ENCODE measurements at places on chromosomes 5 and 9.

DNA sequence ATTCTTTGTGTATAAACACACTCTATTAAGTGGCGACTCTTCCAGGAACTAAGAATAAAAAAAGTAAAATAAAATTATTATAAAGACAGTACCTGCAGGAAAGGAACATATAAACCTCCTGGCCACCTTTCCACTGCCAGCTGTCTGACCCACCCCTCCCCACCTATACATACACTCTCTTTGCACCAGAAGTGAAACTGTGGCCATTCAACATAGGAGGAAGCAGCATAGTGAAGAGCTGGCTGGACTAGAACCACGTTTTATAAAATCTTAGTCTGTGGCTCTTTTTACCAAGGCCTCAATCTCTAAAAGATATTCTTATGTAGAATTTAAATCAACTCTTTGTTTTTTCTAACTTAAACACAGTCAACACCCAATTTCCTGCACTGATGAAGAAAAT is 289.6 kb downstream of the GABRB2 start:
- DNase-seq, result no peak

DNA sequence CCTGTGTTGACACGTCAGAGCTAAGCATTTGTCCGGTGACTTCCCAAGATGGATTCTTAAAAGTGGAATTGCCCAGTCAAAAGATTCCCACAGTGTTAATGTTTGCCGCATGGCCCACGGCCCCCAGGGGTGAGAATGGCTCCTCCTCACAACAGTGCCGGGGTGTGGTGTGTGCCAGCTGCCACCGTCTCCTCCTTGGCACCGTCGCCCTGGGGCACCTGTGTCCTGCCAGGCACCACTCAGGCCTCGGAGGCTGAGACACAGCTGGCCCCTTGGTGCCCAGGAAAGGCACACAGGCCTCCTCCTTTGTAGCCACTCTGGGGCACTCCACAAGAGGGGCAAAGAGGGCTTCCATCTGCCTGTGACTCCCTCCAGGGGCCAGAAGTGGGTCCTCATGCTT is 4.3 kb downstream of the KCNT1 start:
- DNase-seq, result no peak

DNA sequence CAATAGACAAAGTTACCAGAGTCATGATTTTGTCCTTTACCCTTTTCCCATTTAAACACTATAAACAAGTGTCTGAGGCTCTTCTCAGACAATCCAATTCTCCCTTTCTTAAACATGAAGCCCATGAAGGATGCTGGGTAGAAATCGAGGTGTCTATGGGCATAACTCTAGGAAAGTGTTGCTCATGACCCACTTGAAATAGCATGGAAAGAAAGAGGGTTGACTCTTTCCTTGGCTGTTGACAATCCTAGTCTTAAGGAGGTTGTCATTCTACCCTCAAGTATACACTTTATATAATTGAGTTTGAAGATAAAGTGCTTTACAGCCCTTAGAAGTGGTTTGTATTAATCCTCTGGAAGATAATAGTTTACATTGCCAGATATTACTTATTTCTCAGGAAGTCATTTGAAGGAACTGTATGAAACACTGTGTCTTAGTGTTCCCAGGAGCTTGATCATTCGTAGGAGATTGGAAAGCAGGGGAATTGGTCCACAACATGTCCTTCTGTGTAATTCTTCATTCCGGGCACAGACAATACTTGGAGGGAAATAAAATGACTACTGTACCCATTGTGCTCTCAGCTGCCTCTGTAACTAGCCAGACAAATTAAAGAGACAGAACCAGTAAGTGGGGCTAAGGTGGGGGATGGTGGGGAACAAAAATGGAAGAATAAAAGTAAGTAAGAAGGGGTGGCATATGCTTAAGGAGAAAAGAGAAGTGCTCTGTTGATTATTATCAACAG is 1078.3 kb upstream of the DMAC1 start:
- no peak for DNase-seq

- DNase-seq, result peak; percentile 27
These were observed 37.3 kb downstream of the FBXW2 start for GRCh38 chr9:120755810-120756434.

GRCh38 chr5:179224741-179225140 is 120.5 kb downstream of the ADAMTS2 start:
- DNase-seq, result no peak

- no peak for DNase-seq
These were observed 11.9 kb downstream of the SMIM23 start for GRCh38 chr5:171797543-171797942.

DNA sequence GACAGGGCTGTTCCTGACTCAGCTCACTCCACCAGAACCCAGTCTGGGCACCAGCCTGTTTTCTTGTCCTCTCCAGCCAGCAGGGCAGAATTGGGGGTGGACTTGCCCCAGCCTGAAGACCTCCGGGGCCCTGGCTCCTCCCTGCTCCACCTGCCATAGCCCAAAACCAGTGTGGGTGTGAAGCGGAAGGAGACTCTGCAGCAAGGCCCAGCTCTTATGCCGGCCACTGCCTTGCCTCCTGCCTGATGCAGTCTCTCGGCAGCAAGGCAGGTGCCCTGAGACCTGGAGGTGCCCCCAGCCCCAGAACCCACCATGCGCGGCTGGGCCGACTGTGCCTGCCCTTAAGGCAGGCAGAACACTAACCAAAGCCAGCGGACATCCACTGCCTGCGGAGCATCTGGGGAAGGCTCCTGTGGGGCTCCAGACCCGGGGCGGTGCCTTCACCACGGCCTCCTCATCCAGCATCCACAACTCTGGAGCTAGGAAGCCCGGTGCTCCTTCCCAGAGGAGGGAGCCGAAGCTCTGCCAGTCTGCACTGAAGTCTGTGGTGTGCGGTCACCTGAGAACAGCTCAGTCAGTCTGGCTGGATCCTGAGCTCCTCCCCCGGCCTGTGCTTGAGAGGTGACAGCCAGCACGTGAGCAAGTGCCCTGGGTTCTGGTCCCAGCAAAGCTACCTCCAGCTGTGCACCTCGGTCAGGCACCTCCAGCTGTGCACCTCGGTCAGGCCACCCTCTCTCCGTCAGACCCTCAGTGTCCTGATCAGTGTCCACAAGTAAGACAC is 116.7 kb downstream of the ADAMTS2 start:
- DNase-seq, result no peak

- DNase-seq, result no peak
These were observed 21.8 kb downstream of the CENPH start for GRCh38 chr5:69211200-69211599.

GRCh38 chr5:38467353-38468040 is 88.9 kb downstream of the LIFR start:
- no peak for DNase-seq

GRCh38 chr5:142697356-142698255 is 11.7 kb upstream of the FGF1 start:
- no peak for DNase-seq

GRCh38 chr9:120714846-120715388 is 647 bp upstream of the MEGF9 start:
- DNase-seq, result no peak

DNA sequence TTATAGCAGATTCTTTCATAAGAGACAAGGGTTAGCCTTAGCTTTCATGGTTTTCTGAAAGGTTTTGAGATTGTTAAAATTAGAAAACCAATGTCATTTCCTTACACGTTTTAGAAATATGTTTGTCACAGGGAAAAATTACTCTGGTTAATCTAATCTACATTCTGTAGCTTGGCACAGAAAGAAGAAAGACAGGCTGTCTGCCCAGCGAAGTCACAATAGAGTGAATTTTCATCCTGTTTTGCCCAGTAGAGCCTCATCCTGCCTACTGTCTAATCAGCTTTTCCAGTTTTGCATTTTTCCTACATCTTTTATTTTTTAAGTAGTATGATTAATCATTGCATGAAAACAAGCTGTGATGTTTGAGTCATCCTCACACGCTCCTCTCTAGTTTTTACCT is 688.8 kb downstream of the MTRR start:
- DNase-seq, result no peak

DNA sequence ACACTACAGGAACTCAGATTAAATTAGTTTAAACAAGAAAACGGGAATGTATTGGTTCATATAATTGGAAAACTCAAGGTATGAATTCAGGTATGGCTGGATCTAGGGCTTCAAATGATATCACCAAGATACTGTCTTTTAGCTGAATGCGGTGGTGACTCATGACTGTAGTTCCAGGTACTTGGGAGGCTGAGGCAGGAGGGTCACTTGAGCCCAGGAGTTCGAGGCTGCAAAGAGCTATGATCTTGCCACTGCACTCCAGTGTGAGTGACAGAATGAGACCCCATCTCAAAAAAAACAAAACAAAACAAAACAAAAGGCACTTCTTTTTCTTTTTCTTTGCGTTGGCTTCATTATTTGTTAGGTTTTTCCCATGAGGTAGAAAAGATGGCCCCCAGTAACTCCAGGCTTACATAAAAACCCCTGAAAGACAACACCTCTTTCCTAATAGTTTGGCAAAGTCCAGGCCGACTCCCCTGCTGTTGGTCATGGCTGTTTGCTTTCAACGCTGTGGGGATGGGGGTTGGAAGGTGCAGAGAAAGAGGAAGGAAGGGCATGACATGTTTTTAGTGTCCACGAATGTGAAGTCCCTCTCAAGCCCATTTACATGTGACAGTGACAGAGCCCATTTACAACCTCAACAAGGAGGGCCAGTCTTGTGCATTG is 39.8 kb upstream of the CRB2 start:
- DNase-seq, result no peak

GRCh38 chr5:127398508-127398907 is 107.9 kb downstream of the MEGF10 start:
- no peak for DNase-seq

- DNase-seq, result no peak
These were observed 11.8 kb upstream of the ITGA2 start for GRCh38 chr5:52977264-52977897.

GRCh38 chr5:3657364-3658022 is 61.9 kb downstream of the IRX1 start:
- no peak for DNase-seq
